ENCODE measurements at places on chromosomes 13 and 19.
A peak's percentile ranks its signal among the peaks of the same experiment; 100 is the strongest.

- DNase-seq: no peak
Observed at GRCh38 chr19:6466526-6467248, 2.6 kb downstream of the CRB3 start.

GRCh38 chr13:28761586-28761985 lies 42.8 kb upstream of the SLC46A3 start:
- DNase-seq: no peak

DNA sequence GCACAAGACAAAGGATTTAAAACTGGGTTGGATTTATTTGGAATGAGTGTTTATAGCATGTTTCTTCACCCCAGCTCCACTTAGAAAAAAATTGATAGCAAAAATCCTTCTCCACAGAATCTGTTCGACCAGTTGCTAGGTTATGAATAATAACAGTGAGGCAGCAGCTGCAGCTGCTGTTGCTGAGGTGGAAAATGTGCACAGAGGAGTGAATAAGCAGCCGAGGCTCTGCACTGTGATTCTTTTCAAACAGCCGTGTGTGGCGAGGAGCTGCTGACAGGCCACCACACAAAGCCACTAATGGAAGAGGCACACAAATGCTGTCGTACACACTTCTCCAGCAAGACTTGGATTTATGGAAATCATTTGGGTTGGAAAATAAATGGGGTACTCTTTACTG lies 6.4 kb upstream of the RASL11A start:
- peak; percentile 42 for DNase-seq

- DNase-seq: no peak
Observed at GRCh38 chr13:48110931-48111721, 16.2 kb upstream of the MED4 start.

DNA sequence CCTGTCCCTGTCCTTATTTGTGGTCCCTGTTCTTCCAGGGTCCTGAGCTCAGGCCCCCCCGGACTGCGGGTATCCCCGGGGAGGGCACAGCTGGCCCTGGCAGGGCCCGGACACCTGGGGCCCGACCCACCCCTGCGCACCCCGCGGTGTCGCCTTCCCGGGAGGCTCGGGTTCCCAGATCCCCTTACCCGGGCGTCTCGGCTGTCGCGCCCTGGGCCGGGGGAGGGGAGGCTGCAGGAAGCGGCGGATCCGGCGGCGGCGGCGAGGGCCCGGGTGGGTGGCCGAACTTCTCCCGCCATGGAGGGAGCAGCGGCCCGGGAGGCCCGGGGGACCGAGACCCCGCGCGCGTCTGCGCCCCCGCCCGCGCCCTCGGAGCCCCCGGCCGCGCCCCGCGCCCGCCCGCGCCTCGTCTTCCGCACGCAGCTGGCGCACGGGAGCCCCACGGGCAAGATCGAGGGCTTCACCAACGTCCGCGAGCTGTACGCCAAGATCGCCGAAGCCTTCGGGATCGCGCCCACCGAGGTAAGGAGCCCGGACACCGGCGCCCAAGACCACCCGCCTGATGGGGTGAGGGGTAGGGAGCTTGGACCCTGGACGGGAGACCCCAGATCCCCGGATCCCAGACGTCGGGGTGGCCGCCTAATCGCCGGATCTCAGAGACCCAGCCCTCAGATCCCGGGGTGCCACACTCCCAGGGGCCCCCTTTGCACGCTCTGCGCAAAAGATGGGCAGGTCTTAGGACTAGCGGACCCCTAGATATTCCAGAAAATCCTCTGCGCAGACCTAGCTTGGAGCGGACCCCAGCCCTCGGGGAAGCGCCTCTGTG lies at the start of gene GIPC3:
Gene GIPC3, plus strand, starts transcription at position 178 of the 826 bp plus-strand sequence. Its CDS starts 120 bp downstream, at position 298.
- DNase-seq: no peak

DNA sequence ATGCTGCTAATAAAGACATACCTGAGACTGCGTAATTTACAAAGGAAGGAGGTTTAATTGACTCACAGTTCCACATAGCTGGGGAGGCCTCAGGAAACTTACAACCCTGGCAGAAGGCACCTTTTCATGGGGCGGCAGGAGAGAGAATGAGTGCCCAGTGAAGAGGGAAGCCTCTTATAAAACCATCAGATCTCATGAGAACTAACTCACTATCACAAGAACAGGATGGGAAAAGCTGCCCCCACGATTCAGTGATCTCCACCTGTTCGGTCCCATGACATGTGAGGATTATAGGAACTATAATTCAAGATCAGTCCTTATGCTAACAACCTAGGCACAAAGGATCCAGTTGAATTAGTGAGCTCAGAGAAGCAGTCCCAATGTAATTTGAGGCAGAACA lies 59.4 kb downstream of the GPC6 start:
- no peak for DNase-seq

DNA sequence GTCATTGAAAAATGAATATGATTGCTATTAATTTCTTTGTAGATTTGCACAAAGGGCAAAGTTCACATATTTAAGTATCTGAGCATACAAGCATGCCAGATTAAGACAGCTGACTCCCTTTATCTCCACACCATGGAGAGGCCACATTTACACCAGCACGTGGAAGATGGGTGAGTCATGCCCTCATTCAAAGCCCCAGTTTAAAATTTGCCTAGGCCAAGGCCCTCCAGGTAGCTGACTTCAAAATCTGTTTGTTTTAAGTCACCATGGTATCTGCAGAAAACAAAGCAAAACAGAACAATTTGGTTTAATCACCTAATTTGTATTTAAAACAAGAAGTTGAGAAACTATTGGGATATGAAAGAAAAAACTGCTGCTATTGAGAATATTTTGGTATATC lies 109.2 kb downstream of the ESD start:
- no peak for DNase-seq

DNA sequence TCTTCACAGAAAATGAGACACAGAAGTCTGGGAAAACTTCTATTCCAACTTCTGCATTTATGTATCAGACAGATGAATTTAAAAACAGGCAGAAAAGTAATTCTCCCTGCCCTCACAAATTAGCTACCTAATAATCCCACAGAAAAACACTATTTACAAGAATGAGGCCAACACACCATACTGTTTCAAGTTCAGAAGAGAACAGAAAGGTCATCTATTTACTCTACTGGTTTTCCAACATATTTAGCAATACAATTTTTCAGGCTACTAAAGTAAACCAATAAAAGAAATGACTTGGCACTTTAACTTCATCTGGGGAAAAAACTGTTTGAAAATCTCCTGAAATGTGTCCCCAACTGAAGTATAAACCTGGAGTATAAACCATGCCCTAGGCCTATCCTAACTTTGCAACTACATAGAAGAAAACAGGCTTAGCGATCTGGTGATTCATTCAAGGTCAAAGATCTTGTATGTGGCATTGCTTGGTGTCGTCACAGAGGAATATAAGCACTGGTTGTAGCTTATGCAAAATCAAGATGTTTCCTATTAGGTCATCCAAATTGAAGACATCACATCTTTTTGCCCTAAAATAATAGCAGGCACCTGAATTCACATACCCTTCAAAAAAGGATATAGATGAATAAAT lies 20.1 kb upstream of the EBPL start:
- no peak for DNase-seq

DNA sequence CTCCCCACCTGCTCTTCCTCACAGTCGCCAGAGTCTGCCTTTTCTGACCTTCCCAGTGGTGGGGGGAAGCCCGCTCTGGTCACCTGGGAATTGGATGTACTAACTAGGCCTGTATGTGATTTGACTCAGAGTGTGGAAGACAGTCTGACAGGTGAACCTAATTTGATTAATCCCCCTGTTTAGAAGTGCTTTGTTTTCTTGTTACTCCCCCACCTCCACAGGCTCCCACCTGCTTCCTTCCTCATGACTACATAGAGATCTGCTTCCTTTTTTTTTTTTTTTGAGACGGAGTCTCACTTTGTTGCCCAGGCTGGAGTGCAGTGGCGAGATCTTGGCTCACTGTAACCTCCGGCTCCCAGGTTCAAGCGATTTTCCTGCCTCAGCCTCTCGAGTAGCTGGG lies 44.0 kb downstream of the COG3 start:
- DNase-seq: no peak

GRCh38 chr13:85974608-85975366 lies 175.6 kb upstream of the SLITRK6 start:
- no peak for DNase-seq

GRCh38 chr13:70189981-70190380 lies 81.7 kb upstream of the KLHL1 start:
- no peak for DNase-seq

DNA sequence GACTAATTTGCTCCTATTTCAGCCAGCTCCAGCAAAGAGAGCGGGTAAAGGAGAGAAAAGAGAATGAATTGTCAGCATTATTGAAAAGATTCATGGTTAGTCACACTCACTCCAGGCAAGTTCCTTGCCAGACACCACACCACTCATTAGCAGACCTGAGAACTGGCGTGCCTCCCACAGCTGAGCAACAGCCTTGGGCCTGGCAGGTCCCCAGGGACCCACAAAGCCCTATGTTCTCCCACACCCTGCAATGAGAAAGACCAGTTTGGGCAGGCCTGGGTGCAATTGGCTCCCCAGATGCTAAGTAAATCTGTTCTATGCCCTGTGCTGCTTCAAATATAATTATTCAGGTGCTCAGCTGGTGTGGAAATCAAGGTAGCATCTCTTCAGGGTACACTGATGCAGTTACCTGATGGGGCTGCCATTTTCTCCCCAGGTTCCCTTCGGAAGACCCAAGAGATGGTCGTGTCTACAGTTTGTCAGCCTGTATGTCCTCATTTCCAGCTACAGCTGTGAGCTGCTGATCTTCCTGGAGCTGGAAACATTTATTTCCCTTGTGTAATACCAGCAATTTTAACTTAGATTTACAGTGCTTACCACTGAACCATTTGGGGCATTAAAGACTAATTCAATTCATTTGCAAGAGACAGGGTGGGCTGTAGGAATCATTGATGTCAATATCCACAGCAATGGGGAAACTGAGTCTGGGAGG lies 405.0 kb downstream of the COG6 start:
- DNase-seq: peak; percentile 71

GRCh38 chr13:75761369-75761768 lies 125.2 kb downstream of the LMO7 start:
- DNase-seq: no peak

GRCh38 chr19:16915135-16915534 lies 26.3 kb downstream of the F2RL3 start:
- no peak for DNase-seq

DNA sequence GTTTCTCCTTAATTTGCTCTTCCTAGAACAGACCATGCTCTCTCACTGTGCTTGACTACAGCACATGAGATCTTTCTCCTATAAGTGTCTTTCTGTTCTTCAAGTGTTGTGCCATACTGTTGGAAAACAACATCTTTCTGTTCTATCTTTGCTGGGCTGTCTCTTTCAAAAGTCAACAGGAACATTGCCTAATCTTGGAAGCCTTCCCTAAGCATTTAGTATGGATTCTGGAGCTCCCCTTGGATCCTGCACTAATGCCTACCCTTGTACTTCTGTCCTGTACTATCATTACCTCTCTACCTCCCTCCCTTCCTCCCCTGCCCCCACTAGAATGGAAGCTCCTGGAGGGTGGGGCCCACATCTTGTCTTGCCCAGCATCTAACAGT lies 26.8 kb downstream of the STARD13 start:
- peak; percentile 16 for DNase-seq

GRCh38 chr13:112056739-112057438 lies 10.1 kb upstream of the SOX1 start:
- no peak for DNase-seq

- DNase-seq: no peak
Observed at GRCh38 chr19:16458391-16459341, 13.1 kb downstream of the EPS15L1 start.

- peak; percentile 75 for DNase-seq
Observed at GRCh38 chr19:30666301-30666803, 294.2 kb downstream of the ZNF536 start.

GRCh38 chr13:27783111-27783510 lies 9.2 kb upstream of the GSX1 start:
- DNase-seq: no peak

- DNase-seq: no peak
Observed at GRCh38 chr13:71017607-71018006, 849.4 kb downstream of the DACH1 start.

GRCh38 chr19:10862561-10863106 lies 8.7 kb upstream of the CARM1 start:
- DNase-seq: no peak

DNA sequence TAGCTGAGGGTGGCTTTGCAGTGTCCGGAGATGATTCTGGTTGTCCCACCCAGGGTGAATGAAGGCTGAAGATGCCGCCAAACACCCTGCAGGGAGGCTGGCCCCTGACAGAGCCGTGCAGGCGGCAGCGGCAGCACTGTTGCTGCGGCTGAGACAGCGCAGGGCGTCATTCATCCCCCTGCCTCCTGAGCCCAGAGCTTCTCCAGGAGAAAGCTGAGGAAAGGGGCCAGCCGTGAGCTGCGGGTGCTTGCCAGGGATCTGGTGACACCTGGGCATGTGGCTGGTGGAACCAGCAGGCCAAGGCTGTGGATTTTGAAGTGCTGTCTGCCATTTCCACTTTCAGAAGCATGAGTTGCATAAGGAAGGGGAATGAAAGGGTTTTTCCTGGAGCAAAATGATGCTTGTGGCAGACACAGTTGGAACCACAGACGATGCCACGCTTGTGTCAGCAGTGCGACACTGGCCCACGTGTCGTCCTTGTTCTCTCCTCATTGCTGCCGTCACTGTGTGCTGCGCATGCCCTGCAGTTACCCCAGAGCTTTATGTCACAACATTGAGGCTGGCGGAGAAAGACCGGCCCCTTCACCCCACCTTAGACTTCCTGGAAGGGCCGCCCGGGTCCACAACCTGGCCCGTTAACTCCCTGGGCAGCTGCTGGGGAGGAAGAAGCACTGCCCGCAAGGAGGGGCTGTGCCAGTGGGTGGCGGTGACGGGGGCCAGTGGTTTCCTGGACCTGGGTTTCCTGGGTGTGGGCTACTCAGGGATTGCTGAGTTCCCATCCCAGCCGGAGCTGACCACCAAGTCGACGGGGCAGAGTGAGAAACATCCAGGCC lies 22.7 kb downstream of the TFDP1 start:
- DNase-seq: no peak

DNA sequence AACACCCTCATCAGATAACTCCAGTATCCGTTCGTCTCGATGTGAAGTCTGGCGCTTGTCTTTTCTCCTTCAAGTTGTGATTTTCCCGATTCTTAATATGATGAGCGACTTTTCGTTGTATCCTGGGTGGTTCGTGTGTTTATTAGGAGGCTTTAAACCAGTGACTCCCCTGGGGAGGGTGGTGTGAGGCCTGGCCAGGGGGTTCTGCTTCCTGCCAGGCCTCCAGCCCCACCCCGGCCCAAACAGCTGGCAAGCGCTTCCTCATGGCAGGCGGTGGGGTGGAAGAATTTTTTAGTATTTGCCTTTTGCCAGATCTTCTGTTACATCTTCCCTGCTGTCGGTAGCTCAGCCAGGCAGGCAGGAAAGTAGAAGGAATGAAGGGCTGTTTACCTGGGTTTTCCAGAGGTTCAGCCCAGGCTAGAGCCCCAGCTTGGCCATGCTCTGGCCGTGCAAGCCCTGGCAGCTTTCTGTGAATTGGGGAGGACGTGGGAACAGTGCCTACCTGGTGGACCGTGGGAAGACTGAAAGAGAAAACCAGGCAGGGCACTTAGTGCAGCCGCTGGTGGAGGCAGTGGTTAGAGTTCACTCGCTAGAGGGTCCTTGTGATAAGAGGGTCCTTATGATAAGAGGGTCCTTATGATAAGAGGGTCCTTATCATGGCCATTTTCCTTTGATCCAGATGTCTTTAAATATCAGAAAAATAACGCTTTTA lies 37.7 kb upstream of the DCUN1D2 start:
- DNase-seq: no peak
